ENCODE measurements at places on chromosomes 6 and 20. TPM values are rescaled to one million over a fixed set of nuclear protein-coding genes. Genes with fewer than 3 reads are reported as not detected.

DNA sequence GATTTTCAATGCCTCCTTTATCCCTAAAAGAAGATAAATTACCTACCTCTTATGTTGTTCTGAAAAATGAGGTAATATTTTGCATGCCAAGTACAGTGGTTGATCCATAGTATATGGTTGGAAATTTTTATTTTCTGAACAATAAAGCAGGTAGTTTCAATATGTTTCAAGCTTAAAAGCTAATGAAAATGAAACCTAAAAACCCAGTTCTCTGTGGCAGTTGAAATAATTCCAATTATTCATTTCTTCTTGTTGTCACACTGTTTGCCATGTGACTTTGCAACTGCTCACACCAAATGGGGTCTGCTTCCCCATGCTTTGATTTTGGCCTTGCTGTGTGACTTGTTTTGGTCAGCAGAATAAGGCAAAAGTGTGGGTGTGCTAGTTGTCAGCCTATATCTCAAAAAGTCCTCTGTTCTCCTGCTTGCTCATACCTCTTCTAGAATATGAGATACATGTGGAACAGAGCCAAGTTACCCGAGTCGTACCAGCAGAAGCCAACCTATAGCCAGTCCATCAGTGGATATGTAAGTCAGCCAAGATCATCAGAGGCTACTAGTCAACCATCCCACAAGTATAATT lies 197.2 kb upstream of the THEMIS start:
- no peaks in the 10 kb centered on the region for H3K36me3 ChIP-seq
- no peak overlapping the region for H3K4me3 ChIP-seq
- H3K27me3 ChIP-seq = no peaks in the 10 kb centered on the region
- H3K4me1 ChIP-seq = peaks cover 12% of the 10 kb centered on the region

DNA sequence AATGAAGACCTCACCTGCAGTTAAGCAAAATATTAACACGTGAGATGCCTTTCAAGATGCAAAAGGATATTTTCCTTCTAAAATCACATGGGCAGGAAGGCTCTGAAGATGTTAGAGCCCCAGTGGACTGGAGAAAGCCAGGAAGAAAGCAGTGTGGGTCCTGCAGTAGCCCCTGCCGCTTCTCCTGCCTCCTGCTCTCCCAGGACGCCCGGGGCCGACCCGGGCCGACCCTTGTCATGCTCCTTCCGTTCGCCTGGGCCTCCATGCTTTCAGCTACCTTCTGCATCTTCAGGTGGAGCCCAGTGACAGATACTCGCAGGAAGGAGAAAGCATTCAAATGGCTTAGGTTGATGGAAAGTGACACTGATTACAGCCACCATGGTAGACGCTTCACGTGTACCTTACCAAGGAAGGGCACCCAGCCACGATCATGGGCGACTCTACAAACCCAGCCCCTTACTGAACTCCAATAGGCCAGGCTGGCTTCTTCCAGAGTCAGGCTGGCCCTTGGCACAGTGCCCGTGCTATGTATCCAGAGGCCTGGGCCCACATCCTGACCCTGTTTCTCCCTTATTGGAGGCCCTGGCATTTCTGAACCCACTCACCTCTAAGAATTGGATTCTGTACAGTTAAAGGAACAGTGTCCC lies 69.0 kb downstream of the TCP11 start:
- no peak overlapping the region for H3K4me3 ChIP-seq
- no peak for DNase-seq
- H3K4me1 ChIP-seq = peaks cover 52% of the 10 kb centered on the region
- peaks cover 92% of the 10 kb centered on the region for H3K36me3 ChIP-seq
- H3K27ac ChIP-seq = peak overlapping the region; percentile 34
- H3K27me3 ChIP-seq = no peaks in the 10 kb centered on the region

- H3K27me3 ChIP-seq = peaks cover 52% of the 10 kb centered on the region
- no peaks in the 10 kb centered on the region for H3K36me3 ChIP-seq
These were observed 1.7 kb upstream of the SLC12A5 start for GRCh38 chr20:46027245-46027853.

DNA sequence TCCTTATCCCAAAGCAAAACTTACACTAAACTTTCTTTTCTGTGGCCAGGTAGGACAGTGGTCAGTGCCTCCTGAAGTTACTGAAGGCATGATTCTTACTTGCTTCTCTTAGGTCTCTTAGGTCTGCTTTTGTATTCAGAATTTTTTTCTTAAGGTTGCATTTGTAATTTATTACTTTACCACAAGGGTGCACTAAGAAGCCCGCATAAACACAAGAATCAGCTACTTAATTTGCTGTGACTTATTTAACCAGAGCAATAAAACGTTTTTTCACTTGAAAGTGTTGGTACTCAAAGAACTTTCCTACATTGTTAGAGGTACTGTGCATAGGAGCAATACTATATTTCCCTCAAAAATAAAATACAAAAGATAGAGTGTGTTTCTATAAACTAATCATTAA lies 75.4 kb upstream of the LAMA2 start:
- no peak overlapping the region for H3K27ac ChIP-seq
- H3K36me3 ChIP-seq = no peaks in the 10 kb centered on the region
- H3K4me1 ChIP-seq = no peaks in the 10 kb centered on the region
- H3K4me3 ChIP-seq = no peak overlapping the region
- no peak for DNase-seq
- no peaks in the 10 kb centered on the region for H3K27me3 ChIP-seq

- H3K27ac ChIP-seq = no peak overlapping the region
- no peak for DNase-seq
- H3K4me3 ChIP-seq = no peak overlapping the region
- no peaks in the 10 kb centered on the region for H3K4me1 ChIP-seq
These were observed 374.1 kb upstream of the MANEA start for GRCh38 chr6:95203153-95203754.

DNA sequence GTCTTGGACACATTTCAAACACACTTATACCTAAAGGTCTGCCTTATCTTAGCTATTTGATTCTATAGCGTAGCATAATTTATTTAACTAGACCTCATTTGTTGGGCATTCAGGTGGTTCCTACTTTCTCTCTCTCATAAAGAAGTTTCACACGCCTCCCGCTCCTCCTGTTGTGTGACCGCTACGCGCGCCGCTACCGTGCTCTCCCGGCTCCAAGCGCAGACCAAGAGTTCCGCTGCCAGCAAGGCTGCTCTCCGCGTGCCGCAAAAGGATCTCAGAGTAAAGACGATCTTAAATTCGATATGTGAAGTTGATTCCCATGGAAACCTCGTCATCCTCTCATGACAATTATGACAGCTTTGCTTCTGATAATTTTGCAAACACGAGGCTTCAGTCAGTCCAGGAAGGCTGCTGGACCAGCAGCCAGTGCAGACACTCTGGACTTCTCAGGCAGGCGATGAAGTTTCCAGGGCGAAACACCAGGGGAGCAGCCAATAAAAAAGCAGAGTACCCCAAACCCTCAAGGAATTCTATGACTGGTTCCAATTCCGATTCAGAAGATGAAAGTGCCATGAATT lies 20.4 kb downstream of the PRSS16 start:
- DNase-seq = no peak
- H3K27me3 ChIP-seq = peaks cover 78% of the 10 kb centered on the region
- H3K4me1 ChIP-seq = no peaks in the 10 kb centered on the region
- no peak overlapping the region for H3K27ac ChIP-seq

GRCh38 chr20:11832851-11833250 lies 84.8 kb upstream of the BTBD3 start:
- no peak for DNase-seq
- no peak overlapping the region for H3K4me3 ChIP-seq
- no peaks in the 10 kb centered on the region for H3K36me3 ChIP-seq
- no peak overlapping the region for H3K27ac ChIP-seq
- no peaks in the 10 kb centered on the region for H3K4me1 ChIP-seq
- no peaks in the 10 kb centered on the region for H3K27me3 ChIP-seq

DNA sequence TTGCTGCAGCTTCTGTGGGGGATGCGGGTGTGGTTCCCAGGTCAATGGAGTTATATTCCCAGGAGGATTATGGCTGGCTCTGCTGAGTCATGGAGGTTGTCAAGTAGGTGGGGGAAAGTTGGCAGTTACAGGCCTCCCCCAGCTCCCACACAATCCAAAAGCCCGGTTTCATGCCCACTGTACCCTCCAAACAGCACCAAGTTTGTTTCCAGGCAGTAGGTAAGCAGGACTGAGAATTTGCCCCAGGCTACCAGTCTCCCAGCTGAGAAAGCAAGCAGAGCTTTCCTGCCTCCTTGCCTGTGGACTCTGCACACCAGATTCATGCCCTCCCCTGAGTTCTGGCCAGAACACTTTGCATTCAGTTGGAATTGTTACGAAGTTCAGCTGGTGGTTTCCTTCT lies 578.2 kb downstream of the MEI4 start:
- no peak overlapping the region for H3K4me3 ChIP-seq
- no peaks in the 10 kb centered on the region for H3K27me3 ChIP-seq
- no peak for DNase-seq
- H3K27ac ChIP-seq = no peak overlapping the region
- no peaks in the 10 kb centered on the region for H3K36me3 ChIP-seq

The MAS1 gene
- not detected for total RNA-seq

The COL12A1 gene
- 309 TPM for total RNA-seq

The DLK2 gene
- total RNA-seq = 0.33 TPM

The VWA7 gene
- 0.40 TPM for total RNA-seq

The PRSS35 gene
- total RNA-seq = not detected

All from esophagus muscularis mucosa (tissue), 4 donors.